ENCODE measurements at places on chromosomes 6 and 20.
A peak's percentile ranks its signal among the peaks of the same experiment; 100 is the strongest.

DNA sequence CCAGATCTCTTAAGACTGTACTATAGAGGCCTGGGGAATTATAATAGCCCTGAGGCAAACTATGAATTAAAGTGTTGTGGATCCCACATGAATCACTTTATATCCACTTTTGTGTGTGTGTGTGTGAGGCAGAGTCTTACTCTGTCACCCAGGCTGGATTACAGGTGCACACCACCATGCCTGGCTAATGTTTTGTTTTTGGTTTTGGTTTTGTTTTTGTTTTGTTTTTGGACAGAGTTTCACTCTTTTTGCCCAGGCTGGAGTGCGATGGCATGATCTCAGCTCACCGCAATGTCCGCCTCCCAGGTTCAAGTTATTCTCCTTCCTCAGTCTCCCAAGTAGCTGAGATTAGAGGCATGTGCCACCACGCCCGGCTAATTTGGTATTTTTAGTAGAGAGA lies 32.2 kb upstream of the MICB start:
- DNase-seq = no peak

GRCh38 chr6:33197431-33198048 lies 2.9 kb downstream of the RXRB start:
- peak; percentile 90 for DNase-seq

- no peak for DNase-seq
Measured at GRCh38 chr20:61594198-61594597, 342.1 kb downstream of the CDH4 start.

GRCh38 chr20:63071541-63072181 lies 64.9 kb upstream of the BHLHE23 start:
- peak; percentile 84 for DNase-seq

DNA sequence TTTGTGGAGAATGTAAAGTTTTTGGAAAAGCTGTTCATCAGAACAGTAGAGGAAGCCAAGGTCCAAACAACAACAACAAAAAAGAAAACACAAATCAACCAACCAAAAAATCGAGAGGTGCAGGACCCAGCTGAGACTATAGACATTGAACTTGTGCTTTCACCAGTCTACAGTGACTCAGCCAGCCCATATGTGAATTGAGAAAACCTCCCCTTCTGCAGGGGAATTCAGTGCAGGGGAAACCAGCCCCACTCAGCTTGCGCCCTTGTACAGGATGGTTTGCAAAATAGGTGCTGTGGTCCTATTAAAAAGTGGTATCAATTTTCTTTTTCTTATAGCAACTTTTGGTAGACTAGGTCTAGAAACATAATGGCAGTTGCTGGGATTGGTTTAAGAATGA lies 21.3 kb downstream of the MLIP start:
- DNase-seq = no peak

DNA sequence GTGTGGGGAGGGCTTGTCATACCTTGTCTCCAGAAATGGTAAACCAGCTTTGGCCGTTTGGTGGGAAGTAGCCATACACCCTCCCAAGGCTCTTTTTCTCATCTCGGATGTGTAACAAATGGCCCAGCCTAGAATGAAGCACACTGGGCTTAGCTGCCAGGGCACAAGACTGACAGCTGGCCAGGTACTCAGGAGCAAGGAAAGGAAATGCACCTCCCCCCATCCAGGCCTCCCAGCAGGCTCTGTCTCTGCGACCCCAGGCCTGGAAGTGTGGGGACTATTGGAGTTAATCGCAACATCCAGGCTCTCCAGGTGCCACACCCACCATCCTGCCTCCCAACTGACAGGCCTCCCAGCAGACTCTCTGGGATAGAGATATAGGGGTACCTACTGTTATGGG lies 43.0 kb downstream of the MRS2 start:
- peak; percentile 32 for DNase-seq

DNA sequence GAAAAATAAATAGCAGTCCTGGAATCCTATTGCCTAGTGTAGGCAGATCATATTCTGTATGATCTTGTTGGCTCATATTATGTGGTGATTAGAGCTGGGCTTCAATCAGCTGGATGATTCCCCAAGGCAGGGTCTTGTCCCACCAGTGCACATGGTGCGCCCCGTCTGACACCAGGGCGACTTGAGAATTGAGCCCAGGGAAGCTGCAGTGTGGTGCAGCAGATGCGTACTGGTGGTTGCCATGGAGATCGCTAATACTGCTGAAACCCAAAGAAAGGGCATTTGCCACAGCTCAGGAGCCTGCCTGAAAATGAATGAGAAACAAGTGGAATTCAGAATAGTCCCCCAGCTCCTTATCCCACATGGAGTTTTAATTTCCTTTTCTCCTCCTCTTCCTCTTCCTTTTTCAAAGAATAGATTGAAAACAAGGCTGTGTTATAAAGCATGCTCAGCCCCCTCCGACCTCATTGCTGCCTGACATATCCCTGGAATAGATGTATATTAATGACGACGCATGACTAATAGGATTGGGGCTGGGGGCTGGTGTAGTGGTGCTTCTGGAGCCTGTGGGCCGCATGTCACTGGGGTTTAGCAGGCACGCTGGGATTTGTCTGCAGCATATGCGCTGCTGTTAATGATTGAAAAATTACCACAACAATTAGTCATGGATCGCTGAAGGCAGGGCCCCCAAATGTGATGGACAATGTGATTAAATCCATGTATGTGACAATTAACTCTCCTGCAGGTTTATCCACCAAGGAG lies 210.5 kb downstream of the FARS2 start:
- peak; percentile 82 for DNase-seq

DNA sequence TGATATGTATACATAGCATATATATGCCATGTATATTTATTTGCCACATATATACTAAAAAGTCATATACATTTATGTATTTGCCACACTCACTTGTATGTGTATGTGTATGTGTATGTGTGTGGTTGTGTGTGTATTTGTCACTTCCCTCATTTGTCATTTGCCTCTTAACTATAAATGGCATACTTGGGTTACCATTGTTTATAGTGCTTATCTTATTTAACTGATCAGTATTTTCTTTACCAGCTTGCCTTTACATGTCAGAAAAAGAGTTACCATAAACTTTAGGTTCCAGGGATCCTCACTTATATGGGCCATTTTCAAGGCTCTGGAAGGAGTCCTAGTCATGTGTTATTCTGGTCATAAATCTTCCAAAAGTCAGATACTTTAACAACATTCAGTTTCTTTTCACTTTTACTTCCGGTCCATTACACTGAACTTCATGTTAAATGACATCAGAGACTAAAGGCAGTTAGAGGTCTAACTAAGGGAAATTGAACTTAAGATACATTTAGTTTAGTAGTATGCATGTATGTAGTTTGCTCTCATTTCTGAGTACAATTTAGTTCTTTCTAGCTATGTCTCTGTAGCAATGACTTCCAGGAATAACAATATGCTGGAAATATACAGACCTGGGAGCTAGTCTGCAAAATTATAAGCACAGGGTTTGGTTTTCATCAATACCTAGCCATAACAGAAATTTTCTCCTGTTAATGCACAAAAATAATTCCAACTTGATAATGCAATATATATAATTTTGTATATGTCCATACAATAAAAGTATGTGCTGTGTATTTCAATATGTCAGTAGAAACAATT lies 33.7 kb upstream of the HIVEP1 start:
- DNase-seq = no peak

DNA sequence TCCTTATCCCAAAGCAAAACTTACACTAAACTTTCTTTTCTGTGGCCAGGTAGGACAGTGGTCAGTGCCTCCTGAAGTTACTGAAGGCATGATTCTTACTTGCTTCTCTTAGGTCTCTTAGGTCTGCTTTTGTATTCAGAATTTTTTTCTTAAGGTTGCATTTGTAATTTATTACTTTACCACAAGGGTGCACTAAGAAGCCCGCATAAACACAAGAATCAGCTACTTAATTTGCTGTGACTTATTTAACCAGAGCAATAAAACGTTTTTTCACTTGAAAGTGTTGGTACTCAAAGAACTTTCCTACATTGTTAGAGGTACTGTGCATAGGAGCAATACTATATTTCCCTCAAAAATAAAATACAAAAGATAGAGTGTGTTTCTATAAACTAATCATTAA lies 75.4 kb upstream of the LAMA2 start:
- DNase-seq = peak; percentile 61

GRCh38 chr6:15297895-15298590 lies 52.2 kb downstream of the JARID2 start:
- no peak for DNase-seq

GRCh38 chr6:109224107-109224875 lies 129.0 kb downstream of the CEP57L1 start:
- no peak for DNase-seq

- DNase-seq = peak; percentile 85
Measured at GRCh38 chr6:116779573-116780164, 14.2 kb upstream of the FAM162B start.

DNA sequence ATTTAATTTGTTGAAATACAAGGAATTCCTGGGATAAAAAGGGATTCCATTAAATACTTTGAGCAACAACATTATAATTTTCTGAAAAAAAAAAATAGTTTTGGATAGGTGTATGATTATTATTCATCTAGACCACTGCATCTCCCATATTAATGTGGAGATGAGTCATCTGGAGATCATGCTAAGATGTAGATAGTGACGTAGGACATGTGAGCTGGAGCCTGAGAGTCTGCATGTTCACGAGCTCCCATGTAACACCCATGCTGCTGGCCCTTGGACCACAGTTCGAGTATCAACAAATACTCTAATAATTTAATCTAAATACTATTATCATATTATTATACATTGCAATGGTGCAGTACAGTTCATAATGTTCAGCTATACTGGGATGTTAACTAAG lies 91.6 kb downstream of the EPM2A start:
- no peak for DNase-seq

- peak; percentile 74 for DNase-seq
Measured at GRCh38 chr6:44431118-44431725, 43.7 kb downstream of the CDC5L start.

DNA sequence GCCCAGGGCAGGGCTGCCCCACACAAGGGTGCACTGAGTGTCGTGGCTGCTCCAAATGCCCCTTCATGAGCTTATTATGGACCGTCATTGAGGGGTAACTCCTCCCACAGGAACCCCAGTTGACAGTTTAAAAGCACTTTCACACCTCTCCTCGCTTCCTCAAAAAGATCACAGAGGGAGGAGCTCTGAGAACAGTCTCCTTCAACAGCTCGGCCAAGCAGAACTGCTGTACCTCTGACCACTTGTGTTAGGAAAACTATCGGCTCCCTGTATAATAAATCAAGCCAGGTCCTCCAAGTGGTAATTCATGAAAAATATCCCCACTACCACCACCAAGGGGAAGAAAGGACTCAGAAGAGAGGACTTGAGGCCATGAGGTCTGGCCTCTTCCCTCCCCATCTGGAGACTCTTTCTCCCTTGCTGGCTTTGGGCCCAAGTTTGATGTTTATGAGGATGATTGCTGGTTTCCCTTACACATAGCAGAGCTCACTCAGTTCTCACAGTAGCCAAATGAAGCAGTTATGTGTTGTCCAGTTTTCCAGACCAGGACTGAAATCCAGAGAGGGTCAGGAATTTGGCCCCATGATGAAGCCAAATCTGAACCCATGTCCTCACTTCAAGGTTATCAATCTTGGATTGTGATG lies 8.7 kb downstream of the SNX21 start:
- DNase-seq = no peak

- DNase-seq = no peak
Measured at GRCh38 chr6:109304284-109305015, 77.8 kb downstream of the CD164 start.

GRCh38 chr6:157443066-157443800 lies 62.2 kb downstream of the ZDHHC14 start:
- no peak for DNase-seq

DNA sequence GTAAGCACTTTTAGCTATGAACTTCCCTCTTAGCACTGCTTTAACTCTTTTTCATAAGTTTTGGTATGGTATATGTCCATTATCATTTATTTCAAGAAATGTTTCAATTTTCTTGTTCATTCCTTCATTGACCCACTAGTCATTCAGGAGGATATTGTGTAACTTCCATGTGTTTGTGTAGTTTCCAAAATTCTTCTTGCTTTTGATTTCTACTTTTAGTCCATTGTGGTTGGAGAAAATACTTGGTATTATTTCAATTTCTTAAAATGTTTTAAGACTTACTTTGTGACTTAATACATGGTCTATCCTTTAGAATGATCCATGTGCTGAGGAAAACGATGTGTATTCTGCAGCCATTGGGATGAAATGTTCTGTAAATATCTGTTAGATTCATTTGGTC lies 176.5 kb downstream of the CENPW start:
- DNase-seq = no peak

DNA sequence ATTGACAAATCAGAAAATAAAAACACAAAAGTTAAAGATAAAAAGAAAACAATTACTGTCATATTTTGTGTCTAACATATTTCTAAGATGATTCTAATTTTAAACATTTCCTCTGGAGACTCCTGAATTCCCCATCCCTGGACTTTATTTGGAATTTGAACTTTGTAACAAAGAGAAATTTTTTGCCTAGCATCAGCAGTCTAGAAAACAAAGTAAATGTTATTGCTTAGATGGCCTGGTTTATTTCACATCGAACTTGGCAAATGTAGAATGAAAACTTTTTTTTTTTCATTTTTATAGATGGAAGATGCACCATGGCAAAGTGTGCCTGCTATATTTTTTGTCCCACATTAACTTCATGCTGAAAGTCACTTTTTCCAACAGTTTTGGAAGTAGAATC lies 159.1 kb downstream of the TBX18 start:
- DNase-seq = no peak

GRCh38 chr6:105545228-105545920 lies 142.5 kb upstream of the PREP start:
- no peak for DNase-seq

DNA sequence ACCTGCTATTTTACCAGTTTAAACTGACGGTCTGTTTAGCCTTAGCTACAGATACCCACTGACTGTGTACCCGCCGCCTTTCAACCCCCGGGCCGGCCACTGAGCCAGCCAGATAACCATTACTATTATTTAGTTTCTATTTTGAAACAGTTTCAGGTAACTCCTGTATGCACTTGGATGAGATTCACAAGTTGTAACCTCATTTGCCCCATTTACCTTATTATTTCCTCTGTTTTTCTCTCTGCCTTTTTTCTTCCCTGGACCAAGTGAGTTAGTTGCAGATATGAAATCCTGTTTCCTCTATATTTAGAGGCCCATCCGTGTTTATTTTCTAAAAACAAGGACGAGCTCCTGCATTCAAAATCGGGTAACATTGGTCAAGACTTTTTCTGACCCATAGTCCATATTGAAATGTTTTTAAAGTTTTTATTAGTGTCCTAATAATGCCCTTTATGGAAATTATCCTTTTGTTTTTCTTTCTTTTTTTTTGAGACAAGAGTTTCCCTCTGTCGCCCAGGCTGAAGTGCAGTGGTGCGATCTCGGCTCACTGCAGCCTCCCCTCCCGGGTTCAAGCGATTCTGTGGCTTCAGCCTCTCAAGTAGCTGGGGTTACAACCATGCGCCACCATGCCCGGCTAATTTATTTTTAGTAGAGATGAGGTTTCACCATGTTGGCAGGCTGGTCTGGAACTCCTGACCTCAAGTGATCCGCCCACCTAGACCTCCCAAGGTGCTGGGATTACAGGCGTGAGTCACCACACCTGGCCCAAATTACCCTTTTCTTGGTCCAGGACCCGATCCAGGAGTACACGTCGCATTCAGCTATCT lies 767 bp downstream of the AP5S1 start:
- no peak for DNase-seq

GRCh38 chr20:57756213-57756612 lies 46.4 kb upstream of the PMEPA1 start:
- no peak for DNase-seq

GRCh38 chr6:119442776-119443184 lies 93.2 kb upstream of the MAN1A1 start:
- DNase-seq = no peak

GRCh38 chr6:125844989-125845388 lies 54.2 kb downstream of the NCOA7 start:
- DNase-seq = no peak

GRCh38 chr6:128071212-128071611 lies 170.4 kb upstream of the THEMIS start:
- DNase-seq = no peak
